ENCODE measurements at places on chromosomes 7 and 10.

DNA sequence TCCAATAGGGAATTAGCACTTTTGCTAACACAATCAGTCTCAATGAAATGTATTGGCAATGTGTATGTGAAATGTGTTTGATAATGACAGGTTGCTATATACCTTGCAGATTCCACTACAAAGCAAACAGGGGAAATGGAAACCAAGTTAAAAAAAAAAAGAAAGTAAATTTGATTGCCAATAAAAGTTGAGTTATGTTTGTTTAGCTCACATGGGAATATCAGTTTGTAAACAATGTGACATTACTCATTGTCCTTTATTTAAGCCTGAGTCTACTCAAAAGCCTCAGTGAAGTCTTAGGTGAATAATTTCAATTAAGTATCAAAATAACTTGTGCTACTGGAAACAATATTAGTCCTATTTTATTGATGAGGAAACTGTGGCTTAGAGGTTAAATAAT lies 285.2 kb downstream of the CACNA2D1 start:
- DNase-seq: no peak

DNA sequence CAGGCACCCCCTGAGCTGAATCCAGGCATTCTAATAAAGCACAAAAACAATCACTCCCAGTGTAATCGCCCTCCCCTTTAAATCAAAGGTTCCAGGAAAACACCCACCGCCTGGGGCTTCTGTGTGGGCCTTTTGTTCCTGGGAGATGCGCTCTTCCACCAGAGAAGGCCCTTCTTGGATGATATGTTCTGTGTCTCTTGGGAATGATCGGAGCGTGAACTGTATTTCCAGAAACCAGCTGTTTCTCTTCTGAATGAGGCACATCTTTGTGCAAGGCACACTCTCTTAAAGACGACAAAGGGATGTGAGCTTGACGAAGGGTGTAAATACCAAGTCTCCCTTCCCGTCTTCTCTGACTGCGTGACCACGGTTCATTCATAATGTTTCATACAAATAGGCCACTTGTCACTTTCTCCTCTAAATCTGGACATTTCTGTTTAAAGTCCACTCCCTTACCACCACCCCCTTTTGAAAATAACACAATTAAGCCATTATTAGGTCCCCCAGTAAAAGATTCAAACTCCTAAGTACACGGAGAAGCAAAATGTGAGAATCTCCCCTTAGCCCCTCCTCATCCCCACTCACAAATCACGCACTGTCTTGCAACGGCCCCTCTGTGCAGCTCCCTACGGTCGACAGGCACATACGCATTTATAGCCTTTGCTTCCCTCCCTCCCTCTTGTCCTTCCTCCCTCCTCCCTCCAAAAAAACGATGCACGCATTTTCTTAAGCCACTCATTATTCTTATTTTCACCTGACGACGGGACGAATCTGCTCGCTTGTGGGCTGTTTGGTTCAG lies 45.6 kb upstream of the ENO4 start:
- DNase-seq: no peak

- no peak for DNase-seq
These were observed 77.6 kb downstream of the ETV1 start for GRCh38 chr7:13911909-13912308.

- no peak for DNase-seq
These were observed 388.2 kb upstream of the CELF2 start for GRCh38 chr10:10629512-10629911.

DNA sequence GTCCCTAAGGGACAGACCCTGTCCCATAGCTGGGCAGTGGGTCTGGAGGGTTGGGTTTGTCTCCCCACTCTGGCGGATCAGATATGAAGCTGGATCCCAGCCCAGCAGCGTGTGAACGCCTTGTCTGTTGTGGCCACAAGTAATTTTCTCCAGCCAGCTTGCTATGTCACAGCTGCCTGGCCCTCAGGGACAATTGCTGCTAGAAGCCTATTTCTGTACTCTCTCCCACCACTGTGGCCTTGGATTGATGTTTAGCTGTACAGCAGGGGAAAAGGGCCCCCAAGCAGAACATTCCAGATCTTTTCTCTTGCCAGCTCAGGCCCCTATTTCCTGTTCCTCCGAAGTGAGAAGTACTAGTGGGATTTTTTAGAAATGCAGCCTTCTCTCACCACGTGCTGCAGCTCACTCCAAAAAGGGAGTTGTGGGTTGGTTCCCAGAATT lies 53.5 kb upstream of the WAC start:
- no peak for DNase-seq

- no peak for DNase-seq
These were observed 50.6 kb downstream of the MGMT start for GRCh38 chr10:129517680-129518057.

DNA sequence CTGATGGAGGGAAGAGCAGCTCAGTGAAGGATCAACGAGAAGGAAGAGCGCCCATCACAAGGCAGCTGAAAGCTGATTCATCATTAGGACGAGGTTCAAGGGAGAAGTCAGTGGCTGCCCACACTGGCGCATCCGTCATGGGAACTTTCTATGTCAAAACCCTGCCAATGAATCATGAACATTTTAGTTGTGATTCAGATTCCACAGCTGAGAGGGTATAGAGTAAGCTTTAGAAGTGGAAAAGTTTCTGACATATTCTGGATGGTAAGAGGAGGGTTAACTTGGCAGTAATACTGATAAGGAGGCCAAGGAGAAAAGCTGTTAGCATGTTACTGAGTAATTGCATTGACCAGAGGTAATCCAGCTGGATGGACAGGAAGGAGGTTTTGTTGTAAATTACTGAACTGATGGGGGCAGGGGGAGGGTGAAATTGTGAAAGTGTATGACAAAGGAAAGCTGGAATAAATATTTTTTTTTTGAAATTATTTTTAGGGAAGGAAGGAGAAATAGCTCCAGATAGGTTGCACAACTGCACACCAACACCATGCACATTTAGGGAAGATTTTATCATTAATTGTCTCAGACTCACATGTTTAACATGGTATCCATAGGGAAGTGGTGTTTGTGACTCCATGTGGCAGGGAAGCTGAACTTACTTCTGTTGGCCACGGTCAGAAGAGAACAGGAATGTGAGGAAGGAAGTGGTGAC lies 78.3 kb upstream of the NRP1 start:
- peak; percentile 78 for DNase-seq

GRCh38 chr7:73858807-73859206 lies 2.2 kb upstream of the TMEM270 start:
- no peak for DNase-seq

GRCh38 chr7:139453673-139454321 lies 29.7 kb downstream of the KLRG2 start:
- DNase-seq: no peak

- peak; percentile 81 for DNase-seq
These were observed 486 bp downstream of the HIPK2 start for GRCh38 chr7:139777133-139777891.

DNA sequence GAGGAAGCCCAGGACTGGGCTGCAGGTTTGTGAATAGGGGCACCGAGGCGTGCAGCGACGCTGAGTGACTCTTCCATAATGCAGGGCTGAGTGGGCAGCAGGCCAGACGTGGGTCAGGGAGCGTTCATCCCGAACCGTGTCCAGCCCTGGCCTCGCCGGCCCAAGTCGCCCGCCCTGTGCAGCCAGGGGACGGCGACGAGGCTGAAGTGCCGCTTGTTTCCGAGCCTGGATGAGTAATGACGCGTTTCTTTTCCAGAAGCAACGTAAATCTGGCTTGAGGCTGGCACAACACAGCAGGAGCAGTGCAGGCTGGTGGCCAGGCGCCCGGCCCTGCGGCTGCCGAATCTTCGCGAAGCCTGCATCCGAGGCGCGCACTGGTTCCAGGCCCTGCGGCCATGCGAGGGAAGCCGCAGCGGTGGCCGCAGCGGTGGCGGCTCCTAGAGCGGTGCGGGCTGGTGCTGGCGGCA lies 74.0 kb upstream of the SEC61G start:
- DNase-seq: no peak

- DNase-seq: no peak
These were observed 78.5 kb downstream of the SAMD9 start for GRCh38 chr7:93039282-93039681.

DNA sequence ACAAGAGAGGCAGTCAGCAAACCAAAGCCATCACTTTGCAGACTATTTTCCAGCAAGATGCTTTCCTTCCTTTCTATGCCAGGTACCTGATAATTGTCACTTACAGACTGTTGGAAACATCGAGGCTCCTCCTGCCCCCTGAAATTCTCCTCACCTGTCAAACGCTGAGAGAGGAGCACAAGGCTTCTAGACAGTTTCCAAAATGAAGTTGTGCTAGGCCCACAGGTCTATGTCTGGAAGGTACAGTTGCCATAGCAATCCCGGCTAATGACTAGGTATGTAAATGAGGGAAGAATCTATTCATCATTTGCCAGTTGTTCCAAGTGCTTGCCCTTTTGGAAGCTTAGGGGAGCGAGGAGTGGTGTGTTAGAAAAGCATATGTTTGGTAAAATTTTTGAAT lies 334.4 kb downstream of the CALN1 start:
- no peak for DNase-seq

DNA sequence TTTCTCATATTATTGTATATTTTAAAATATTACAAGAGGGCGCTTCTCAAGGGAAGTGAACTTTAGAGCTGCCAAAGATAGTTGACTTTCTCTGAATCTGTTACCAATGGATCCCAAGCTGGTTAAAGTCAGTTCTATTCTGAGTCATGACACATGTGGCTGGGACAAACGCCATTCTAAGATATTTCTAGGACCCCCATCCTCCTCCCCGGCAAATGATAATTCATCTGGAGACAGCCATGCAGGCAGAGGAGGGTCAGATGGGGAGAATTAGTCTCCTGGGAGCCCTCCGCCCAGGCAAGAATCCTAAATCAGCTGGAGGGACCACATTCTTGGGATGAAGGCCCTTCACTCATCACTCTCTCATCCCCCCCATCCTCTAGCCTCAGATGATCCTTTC lies 187.7 kb downstream of the GFRA1 start:
- DNase-seq: no peak

DNA sequence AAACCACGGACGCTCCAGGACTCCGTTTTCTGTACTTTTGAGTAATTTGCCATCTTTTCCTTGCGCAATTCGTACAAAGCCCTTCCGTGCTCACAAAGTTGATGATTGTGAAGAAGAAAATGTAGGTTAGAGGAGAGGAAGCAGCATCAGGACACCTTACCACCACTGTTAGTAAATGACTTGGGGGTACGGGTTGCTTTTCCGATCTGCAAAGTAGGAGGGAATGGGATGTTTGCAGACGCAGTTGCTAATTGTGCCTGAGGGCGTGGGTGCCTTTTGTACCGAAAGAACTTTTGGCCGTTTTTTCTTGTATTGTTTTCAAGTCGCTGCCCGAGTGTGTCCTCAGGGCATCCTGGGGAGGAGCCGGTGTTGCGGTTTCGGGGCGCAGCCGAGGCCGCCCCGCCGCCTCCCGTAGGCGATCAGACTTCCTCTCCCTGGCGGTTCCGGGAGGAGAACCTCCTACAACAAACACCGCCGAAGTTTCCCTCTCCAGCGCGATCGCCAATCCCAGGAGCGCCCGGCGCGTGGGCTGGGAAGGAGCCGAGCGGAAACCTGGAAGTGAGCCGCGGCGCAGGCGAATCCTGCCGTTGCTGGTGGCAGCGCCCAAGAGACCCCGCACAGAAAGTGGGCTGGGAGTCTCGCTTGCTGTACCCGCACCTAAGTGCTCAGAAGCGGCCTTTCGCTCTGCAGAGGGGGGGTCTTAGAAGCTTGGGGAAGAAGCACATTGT lies 1.0 kb downstream of the PRR15 start:
- peak; percentile 94 for DNase-seq

DNA sequence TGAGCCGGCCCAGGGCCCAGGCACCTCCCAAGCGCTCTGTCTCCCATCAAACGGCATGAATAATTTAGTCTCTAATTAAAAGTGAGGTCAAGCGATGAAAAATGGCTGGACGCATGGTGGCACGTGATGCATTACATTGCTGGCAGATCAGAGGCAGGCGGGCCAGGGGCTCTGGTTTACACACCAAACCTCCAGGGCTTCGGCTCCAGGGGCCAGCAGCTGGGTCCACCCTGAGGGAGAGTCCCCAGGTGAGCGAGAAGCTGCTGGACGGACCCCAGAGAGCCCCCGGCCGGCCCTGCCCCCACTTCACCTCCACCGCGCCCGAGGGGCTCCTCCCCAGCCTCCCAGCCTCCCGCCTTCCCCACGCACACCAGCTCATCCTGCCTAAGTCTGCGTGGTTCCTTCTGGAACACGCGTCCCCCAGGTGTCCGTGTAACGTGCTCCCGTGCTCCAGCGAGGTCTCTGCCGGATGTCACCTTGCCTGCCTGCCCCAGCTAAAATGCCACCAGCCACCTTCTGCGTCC lies 23.2 kb downstream of the UNCX start:
- no peak for DNase-seq

DNA sequence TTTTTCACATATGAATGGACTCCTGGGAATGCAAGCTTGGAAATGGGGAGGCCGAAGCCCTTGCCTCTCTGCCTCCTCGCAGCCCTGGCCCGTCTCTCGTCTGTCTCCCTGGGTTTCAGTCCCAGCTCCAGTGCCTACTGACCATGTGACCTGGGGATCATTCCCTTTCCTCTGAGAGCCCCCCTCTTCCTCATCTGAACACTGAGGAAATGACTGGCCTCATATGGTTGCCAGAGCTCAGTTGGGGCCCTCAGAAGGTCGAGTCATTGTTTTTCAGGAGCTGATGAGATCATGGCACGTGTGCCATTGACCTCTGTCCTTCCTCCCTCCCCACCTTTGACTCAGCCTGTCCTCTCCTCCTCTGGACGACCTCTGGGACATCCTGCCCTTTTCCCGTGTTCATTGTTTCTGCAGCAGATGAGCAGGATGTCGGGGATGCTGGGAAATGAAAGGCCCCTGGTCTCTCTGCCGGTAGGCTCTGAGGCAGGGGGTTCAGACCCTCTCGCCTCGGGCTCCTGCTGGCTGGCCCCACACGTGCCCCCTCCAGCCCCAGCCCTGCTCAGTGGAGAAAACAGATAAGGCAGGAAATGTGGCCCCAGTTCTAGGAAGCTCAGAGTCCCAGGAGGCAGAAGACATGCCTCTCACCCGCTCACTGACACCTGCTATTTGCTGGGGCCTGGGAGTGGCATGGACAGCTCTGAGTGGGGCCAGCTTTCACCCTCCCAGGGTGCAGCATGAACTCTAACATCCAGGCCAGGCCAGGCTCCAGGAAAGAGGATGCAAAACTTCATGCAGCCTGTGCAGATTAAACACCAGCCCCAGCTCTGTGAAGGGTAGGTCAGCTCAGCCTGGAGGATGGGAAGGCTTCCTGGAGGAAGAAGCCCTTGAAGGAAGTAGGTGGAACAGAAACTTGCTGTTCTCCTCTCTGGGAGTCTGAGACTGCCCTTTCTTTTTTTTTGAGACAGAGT lies 8.3 kb upstream of the PPP1R35 start:
- peak; percentile 40 for DNase-seq

GRCh38 chr7:34928052-34928451 lies 109.2 kb downstream of the DPY19L1 start:
- peak; percentile 18 for DNase-seq

GRCh38 chr7:129779602-129780256 lies 168.2 kb downstream of the NRF1 start:
- DNase-seq: peak; percentile 50

DNA sequence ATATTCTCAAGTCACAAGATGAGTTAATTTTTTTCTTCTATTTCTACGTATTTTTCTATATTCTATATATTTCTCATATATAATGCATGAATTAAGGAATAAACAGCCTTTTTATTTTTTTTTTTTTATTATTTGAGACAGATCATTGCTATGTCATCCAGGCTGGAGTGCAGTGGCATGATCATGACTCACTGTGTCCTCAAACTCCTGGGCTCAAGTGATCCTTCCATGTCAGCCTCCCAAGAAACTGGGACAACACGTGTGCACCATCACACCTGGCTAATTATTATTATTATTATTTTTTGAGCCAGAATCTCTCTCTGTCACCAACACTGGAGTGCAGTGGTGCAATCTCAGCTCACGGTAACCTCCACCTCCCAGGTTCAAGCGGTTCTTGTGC lies 1.5 kb downstream of the CLDN12 start:
- no peak for DNase-seq

GRCh38 chr10:92241158-92241500 lies 49.7 kb downstream of the CPEB3 start:
- DNase-seq: peak; percentile 16
